Left cardiac atrium (tissue), 4 donors: ENCODE measurements at places on chromosomes 6 and 20. TPM values are rescaled to one million over a fixed set of nuclear protein-coding genes. Genes with fewer than 3 reads are reported as not detected.

DNA sequence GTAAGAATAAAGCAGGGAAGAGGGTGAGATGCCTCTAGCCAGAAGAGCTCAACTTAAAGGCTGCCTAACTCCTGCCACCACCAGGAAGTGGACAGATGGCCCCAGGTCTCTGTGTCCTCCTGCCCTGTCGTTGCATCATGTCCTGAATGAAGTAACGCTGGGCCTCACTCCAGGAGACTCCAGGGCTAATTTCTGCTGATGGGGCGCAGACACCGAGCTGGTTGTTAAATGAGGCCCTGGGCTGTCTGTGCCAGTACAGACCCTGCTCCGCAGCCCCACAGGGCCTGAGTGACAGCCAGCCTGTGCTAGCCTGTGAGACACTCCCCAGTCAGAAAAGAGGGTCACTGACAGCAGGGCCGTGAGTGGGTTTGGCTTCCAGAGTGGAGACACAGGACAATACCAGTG is 6.5 kb downstream of the IP6K3 start:
- DNase-seq = no peak

GRCh38 chr6:124869416-124869815 is 92.8 kb upstream of the RNF217 start:
- DNase-seq = no peak

DNA sequence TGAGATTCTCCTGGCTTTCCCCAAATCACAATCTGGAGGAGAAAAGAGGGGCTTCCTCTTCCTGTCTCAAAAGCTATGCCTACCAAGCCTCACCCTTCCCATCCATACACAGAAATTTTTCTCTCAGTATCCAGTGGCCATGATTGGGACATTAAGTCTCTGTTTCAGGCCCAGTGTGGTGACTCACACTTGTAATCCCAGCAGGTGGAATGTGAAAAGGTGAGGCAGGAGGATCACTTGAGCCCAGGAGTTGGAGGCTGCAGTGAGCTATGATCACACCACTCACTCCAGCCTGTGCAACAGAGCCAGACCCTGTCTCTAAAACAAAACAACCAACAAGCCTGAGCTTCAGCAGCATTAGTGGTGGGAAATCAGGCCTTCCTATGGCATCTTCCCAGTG is 210.0 kb downstream of the OGFRL1 start:
- no peak for DNase-seq

DNA sequence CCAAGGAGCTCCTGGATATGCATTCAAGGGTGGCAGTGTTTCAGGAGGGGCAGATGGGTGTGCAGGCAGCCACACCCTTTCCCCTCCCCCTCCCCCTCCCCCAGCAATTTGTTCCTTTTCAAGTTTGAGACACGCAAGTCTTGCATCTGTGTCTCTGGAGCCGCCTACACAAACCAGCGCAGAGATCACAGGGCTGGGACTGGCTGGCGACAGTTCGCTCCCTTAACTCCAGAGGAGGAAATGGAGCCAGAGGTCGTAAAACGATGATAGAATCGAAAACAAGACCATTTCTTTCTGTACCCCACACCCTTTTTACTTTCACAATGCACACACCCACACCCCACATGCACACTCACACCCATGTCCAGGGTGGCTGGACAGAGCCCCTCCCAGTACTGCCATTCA is 163.1 kb downstream of the LY86 start:
- DNase-seq = no peak

DNA sequence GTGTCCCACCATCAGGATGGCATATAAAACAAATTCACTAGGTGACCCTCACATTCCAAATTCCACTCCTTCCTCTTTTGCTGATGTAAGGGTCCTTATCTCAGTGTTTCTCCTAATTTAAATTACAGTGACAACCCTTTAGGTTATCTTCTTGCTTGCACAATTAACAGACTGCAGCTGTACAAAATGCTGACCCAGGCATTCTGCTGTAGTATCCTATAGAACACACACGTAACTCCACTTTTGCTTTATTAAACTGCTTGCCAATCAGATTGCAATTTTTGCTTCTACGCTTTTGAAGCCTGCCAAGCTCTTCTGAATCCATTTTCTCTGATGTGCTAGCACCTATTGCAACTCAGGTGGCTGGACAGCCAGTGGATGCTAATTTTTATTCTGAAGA is 950.3 kb downstream of the TFAP2A start:
- DNase-seq = no peak

- DNase-seq = no peak
These were observed 55.0 kb upstream of the PLCB1 start for GRCh38 chr20:8077137-8077466.

DNA sequence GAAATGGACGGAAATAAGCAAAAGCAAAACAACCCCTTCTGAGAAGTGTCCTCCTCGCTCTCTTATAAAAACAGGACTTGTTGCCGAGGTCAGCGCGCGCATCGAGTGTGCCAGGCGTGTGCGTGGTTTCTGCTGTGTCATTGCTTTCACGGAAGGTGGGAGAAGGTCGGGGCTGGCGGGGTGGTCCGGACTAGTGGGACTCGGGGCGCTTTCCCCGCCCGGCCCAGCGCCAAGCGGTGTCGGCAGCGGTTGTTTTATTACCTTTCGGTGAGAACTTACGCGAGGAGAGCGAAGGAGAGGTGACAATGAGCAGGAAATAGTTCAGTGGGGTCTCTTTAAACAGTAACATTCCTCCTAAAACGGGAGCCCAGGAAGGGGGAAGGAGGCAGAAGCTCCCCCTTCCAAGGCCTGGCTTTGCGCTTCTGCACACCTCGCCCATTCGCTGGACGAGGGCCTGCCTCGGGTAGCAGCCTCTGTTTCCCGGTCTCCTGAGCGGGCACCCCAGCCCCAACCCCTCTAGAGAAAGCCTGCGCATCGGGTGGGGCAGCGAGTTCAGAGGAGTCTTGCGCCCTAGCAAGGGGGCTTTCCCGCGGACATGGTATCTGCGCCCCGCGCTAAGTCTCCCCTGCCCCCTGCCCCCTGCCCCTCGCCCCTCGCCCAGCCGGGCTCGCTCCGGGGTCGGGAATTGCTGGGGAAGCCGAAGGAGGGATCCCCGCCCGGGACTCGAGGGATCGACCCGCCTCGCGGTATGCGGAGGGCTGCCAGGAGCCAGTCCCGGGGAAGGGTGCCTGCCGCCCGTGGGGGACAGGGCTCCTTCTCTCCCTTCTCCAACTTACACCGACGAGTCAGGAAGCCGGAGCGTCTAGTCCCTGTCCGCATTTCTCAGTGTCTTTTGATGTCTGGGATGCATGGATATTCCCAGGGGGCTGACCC is 1.2 kb upstream of the TBXT start:
- DNase-seq = no peak

GRCh38 chr6:99613705-99614429 is 7.2 kb downstream of the PRDM13 start:
- DNase-seq = no peak

GRCh38 chr20:6029538-6029937 is 24.3 kb downstream of the LRRN4 start:
- DNase-seq = no peak

GRCh38 chr6:76702187-76702586 is 629.7 kb upstream of the IMPG1 start:
- no peak for DNase-seq

GRCh38 chr20:61166324-61166723 is 85.7 kb upstream of the CDH4 start:
- DNase-seq = no peak

SLC2A10 gene
- total RNA-seq = 5.6 TPM

SNAP25 gene
- 0.97 TPM for total RNA-seq

MUC22 gene
- 0.06 TPM for total RNA-seq

ADGRF1 gene
- total RNA-seq = not detected

COL19A1 gene
- total RNA-seq = 1.9 TPM

ZFP57 gene
- 0.50 TPM for total RNA-seq

SOX12 gene
- total RNA-seq = 11.6 TPM

C6orf141 gene
- total RNA-seq = 0.35 TPM

NOX3 gene
- total RNA-seq = not detected
